ENCODE measurements at places on chromosomes 7 and 10. TPM values are rescaled to one million over a fixed set of nuclear protein-coding genes. Genes with fewer than 3 reads are reported as not detected.

The C10orf105 gene
- not detected for total RNA-seq

The SEC61G gene
- 394 TPM for total RNA-seq

The OPN4 gene
- total RNA-seq: not detected

The IKZF1 gene
- total RNA-seq: not detected

The MRPS24 gene
- 265 TPM for total RNA-seq

The ANXA8L1 gene
- total RNA-seq: 127 TPM

The PARD3 gene
- total RNA-seq: 57.2 TPM

The LEP gene
- total RNA-seq: not detected

The GAD2 gene
- not detected for total RNA-seq

The C7orf33 gene
- not detected for total RNA-seq

The SPDYE6 gene
- total RNA-seq: not detected

The MYL10 gene
- not detected for total RNA-seq

The P4HA1 gene
- 32.1 TPM for total RNA-seq

Measured in A549 treated with Hydrocortisone at 1 μM for 4 hours (cell line).